ENCODE measurements at places on chromosomes 16 and 17. TPM values are rescaled to one million over a fixed set of nuclear protein-coding genes. Genes with fewer than 3 reads are reported as not detected.

CACNG5 gene
- total RNA-seq, result not detected

MEOX1 gene
- 6.0 TPM for total RNA-seq

SCNN1B gene
- total RNA-seq, result not detected

FBXO39 gene
- total RNA-seq, result 0.32 TPM

SETD1A gene
- 8.1 TPM for total RNA-seq

CES5A gene
- total RNA-seq, result not detected

PPP1R27 gene
- total RNA-seq, result not detected

TBC1D3K gene
- not detected for total RNA-seq

RAP1GAP2 gene
- total RNA-seq, result 5.2 TPM

ITGB3 gene
- 95.0 TPM for total RNA-seq

OTOA gene
- total RNA-seq, result under 0.01 TPM

SLFN14 gene
- not detected for total RNA-seq

LDHD gene
- total RNA-seq, result 0.64 TPM

LITAFD gene
- not detected for total RNA-seq

DRC7 gene
- not detected for total RNA-seq

VTN gene
- 10.0 TPM for total RNA-seq

STX1B gene
- 2.2 TPM for total RNA-seq

TP53TG3B gene
- 0.32 TPM for total RNA-seq
